Renal pelvis (tissue), 12 donors: ENCODE measurements at places on chromosomes 3 and 15. TPM values are rescaled to one million over a fixed set of nuclear protein-coding genes. Genes with fewer than 3 reads are reported as not detected.

The GUCA1C gene
- 0.57 TPM for polyA plus RNA-seq

The DNAH12 gene
- polyA plus RNA-seq, result 0.94 TPM

The BCL2A1 gene
- polyA plus RNA-seq, result 0.31 TPM

The ABI3BP gene
- 15.1 TPM for polyA plus RNA-seq

DNA sequence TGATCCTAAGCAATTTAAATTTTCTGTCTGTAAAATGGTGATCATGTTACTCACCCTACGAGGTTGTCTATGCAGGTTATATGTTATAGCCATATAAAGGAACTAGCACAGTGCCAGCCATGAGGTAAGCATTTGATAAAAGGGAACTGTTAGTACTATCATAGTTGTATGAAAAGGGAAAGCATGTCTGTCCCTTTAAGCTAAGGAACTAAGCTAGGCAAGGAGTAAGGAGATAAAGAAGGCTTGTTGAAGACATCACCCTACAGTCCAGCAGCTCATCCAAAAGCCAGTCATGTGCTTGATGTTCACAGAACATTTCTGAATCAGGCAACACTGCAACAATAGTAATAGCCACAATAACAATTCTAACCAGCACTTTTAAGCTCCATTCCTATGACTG lies 243.9 kb downstream of the ZBTB20 start:
- DNase-seq, result no peak

The NR1D2 gene
- 32.0 TPM for polyA plus RNA-seq

DNA sequence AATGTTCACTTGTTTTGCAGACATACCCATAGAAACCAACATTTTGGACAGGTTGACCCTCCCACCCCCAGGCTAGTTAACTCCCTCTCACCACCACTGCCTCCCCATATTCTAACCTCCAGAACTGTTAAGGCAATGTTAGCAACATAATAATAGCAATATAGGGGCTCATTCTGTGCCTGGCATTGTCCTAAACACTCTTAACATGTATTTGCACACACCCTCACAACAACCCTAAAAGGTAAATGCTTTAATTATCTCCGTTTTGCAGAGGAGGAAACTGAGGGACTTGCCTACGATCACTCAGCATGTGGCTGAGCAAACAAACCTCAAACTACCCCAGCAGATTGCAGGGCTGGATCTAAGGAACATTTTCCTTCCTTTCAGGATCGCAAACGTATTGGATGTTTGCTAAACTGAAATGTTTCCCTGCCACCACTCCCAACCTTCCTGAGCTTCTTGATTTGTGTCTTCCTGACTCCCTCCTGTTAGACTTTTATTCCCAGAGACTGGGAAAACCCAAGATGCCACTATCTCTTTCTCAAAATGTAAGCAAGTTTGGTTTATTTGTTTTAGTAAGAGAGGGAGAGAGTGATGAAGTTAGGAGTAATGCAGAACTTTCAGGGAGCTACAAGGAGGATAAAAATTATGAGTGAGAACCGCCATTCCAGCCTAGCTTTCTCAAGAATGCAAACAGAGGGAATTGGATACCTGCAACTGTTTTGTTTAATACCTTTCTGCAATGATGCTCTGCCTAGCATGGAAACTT lies 1.3 kb downstream of the SCG5 start:
- DNase-seq, result no peak
